CD4-positive, alpha-beta T cell (primary cell): ENCODE measurements at places on chromosomes 2 and 18.

DNA sequence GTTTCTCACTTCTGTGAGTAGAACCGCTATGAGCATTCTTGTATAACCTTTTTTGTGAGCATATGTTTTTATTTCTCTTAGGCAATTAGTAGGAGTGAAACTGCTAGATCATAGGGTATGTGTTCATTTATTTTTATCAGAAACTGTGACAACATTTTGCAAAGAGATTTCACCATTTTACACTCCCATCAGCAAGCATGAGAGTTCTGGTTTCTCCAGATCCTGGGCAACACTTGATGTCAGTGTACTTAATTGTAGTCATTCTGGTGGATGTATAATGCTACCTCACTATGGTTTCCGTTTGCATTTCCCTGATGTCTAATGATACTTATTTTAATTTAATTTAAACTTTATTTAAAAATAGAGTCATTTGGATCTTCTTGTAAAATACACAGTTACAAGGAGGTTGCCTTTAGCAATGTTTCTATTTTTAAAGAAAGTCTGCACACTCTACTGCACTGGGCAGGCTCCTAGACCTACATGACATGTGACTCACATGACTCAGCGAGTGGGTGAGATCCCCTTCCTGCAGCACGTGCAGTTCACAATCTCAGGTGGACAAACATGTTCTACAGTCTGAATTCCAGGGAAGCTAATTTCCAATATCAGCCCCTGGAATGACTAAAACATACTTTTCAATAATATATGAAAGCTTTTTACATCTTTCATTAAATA, 127.0 kb upstream of the BCL2L11 start:
- no peak for DNase-seq

- no peak for DNase-seq
Observed at GRCh38 chr2:120401275-120402066, 55.5 kb downstream of the INHBB start.

GRCh38 chr2:52034706-52035105, 1002.8 kb upstream of the NRXN1 start:
- no peak for DNase-seq

DNA sequence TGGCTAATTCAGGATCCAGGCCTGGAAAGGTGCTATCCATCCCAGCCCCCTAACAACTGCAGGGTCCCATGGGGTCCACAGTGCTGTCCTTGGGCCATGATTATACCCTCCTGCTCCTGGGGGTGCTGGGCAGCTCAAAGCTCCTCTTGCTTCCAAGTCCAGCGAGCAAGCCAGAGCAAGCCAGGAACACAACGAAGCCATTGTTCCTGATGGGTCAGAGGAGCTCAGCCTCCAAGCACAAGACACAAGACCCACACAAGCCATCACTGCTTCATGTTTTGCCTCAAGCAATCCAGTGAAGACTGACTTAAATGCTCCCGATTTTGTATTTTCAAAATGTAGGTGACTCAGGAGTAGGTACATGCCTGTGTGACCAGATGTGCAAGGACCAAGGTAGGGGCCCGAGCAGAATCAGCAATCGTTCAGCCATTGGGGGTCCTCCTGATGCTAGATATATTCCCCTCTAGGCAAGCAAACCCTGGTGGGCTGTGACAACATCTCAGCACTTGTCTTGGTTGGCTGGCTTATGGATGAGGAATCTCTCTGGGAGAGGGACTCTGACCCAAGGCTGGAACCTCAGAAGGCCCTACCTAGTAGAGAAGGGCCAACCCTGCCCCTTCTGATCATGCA, 90.8 kb downstream of the EPAS1 start:
- no peak for DNase-seq

DNA sequence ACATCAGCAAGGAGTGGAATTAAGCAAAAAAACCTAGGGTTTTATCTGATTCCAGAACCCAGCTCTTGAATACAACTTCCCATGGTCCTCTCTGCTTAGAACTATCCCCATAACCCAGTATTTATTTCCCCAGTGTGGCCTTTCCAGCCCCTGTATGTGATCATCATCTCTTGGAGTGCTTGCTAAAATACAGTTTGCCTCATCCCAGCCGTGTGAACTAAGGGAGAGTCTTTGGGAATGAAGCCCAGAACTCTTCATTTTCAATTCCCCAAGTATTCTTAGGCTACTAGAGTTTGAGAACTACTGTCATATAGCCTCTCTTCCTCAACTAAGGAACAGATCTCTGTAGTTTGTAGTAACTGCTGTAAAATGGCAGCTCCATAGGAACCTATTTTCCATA, 173.1 kb downstream of the LCLAT1 start:
- DNase-seq, result no peak

DNA sequence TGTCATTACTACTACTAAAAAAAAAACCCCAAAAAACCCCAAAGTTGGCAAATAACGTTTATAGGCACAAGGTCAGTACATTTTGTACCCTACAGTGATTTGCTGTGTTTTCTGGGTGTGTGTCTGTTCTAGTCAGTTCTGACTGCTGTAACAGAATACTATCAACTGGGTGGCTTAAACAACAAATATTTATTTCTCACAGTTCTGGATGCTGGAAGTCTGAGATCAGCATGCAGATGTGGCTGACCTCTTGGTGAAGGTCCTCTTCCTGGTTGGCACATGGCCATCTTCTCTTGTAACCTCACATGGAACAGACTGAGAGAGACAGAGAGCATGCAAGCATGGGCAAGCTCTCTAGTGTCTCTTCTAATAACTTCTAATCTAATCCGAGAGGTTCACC, 103.1 kb downstream of the CERS6 start:
- no peak for DNase-seq

- no peak for DNase-seq
Observed at GRCh38 chr2:216880509-216881184, 20.8 kb upstream of the TNP1 start.

DNA sequence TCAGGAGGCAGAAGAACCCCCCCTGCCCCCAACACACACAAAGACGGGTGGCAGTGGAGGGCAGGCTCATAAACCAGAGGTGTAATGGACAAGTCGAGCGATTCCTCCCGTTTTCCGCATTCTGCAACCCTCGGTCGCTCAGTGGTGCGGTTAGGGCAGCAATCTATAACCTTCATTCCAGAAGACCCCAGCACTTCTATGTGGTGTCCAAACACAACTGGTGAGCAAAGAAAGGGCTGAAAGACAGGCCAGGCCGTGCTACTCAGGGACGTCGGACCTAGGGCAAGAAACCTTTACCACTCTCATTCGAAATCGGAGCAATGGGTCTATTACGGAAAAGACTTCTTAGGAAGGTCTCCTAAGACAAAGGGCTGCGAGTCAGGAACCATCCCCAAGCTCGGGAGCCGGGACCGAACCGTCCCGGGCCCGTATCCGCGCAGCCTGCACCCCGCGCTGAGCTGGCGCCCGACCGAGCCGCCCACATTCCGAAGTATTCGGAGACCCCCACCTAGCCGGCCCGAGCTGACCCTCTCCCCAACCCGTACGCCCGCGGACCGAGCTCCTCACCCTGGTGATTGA, 568 bp downstream of the ARL5A start:
- no peak for DNase-seq

DNA sequence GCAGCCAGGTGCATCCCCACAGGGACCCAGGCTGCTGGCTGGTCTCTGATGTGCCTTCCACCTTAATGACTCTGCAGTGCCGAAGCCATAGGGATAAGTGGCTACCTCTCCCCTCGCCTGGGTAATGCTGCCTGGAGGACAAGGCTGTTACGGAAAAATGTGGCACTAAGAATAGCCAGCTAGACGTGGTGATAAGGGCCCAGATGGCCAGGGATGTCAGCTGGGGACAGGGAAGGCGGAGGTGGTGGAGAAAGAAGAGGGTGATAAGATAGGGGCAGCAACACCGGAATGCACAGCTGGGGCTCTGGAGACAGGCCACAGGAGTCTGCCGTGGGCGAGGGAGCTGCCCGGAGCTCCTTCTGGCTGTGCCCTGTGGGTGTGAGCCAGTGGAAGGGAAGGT, 170.6 kb downstream of the FHOD3 start:
- no peak for DNase-seq

GRCh38 chr2:179802051-179802882, 59.1 kb downstream of the ZNF385B start:
- no peak for DNase-seq

DNA sequence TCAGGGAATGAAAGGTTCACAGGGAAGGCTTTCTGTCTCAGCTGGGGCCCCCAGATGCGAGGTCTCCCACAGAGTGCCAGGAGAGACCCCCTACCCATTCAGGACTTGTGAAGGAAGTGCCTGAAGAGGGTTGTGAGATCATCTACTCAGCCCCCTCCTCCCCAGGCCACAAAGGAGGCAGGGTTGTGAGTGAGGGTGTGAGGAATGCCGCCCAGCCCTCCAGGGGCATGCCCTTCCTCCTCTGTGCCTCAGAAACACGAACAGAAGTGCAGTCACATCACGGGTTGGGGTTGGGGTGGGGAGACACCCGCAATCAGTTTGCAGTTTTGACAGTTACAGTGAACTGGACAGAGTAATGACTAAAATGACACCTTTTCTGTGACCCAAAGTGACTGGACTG, 5.0 kb downstream of the MAL start:
- DNase-seq, result no peak

- no peak for DNase-seq
Observed at GRCh38 chr2:232802091-232802490, 25.7 kb upstream of the KCNJ13 start.

DNA sequence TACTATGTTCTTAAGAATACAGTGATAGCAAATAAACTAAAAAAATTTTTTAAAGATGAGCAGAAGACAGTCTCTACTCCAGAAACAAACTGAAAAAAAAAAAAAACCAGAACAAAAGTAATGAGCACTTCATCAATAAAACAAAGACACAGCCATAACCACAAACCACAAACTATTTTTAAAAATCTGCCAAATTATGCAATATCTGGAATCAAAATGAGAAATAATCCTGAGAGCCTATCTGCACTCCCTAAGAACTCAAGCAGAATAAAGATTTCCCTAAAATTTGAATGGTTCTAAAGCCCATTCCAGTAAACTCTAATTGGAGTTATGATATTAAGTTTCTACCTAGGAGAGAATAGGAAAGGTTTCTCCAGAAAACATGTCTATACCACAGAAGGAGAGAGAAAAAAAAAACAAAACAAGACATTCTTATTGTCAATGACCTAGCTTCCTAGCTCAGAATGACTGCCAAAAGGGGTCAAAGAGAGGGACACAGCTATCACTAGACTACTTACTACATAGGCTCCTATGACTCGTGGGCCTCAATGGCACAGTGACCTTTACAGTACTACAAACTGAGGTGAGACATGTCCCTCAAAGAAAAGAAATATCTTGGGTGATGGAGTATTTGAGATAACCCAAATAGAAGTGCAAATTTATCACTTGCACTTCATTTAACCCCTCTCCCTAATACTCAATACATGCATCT, 262.8 kb downstream of the ZEB2 start:
- DNase-seq, result no peak

DNA sequence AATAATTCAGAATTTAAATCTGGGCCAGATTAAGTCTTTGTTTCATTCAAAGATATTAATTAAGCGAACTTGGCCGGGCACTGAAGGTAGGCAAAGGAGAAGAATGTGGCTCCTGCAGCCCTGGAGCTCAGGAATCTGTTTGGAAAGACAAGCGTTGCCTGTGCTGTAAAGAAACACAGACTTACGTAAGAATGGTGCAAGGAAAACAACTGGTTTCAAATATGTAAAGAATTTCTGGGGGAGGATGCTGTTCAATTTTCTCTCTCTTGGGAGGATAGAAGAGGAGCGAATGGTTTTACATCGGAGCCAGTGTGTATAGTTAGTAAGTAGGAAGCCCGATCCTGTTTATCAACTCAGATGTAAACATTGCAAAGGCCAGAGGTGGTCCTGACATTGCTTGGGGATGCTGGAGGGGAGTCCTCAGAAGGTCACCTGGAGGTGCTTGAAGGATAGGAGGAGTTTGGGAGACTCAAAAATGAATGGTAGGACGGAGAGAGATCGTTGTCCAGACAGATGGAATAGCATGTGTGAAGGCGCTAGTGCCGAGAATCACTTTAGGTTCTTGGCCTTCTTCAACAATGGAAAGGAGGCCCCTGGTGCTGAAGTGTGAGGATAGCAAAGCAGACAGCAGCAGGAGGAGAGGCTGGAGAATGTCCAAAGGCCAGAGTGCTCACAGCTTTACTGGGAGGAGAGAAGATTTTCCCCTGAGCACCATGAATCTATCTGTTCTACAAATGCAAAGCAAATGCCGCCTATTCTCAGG, 456.1 kb downstream of the LPIN1 start:
- no peak for DNase-seq

GRCh38 chr2:135582383-135582782, 51.1 kb downstream of the R3HDM1 start:
- DNase-seq, result no peak

GRCh38 chr18:22932885-22933205, 283 bp upstream of the RBBP8 start:
- DNase-seq, result no peak

GRCh38 chr18:31657823-31658669, 26.3 kb downstream of the B4GALT6 start:
- DNase-seq, result no peak

DNA sequence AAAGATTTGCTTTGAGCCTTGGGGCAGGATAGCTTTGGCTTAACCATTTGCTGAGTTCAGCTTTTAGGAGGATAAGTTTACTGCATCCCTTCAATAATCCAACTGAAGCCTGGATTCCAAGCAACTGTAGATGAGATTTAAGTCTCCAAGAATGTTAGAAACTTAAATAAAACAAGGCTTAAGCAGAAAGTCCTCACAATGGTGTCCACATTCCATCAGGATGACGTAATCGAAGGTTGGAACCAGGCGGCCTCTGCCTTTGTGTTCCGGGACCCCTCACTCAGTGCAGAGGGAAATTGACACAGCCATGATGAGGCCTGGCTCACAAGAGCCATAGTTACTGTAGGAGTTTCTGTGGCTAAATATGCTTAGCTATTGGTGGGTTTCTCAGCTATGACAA, 260.4 kb downstream of the LPIN1 start:
- no peak for DNase-seq

- DNase-seq, result no peak
Observed at GRCh38 chr2:239391286-239392071, 9.3 kb downstream of the HDAC4 start.

GRCh38 chr2:29733965-29734364, 187.4 kb downstream of the ALK start:
- no peak for DNase-seq

DNA sequence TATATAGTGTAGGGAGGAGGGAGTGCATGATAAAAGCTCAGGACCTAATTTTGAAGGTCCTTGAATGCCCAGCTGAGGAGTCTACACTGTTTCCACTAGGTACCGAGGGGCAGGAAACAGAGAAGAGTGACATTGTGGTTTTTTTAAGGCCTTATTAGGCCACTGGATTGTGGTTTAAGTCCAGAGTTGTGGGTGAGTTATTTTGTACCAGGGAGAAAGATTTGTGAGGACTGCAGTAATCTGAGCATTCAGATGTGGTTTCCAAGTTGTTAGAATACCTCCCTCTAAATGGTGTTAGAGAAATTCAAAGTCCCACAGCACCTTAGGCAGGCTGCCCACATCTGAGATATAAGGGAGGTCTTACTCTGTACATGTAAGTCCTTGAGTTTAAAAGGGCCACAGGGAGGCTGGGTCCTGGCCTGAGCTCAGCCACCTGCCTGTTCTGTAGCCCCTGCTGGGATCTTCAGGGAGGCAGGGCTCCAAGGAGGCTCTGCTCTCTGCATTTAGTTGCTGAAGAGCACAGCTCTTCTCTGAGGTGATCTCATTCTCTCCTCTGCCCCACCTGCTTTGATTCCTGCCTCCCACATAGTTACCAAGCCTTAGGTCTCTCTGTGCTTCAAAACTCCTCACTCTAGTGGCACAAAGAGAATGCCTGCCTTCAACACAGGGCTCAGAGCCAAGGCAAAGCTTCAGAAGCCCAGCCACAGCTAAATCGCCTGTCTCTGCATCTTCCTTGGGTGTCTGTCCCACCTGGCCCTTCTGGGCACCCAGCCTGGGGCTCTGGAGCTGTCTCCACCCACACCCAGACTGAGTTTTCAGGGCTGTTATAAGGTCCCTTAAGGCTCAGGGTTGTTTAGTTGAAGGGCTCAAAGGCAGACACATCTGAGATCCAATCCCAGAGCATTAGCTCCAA, 88.1 kb downstream of the VSNL1 start:
- DNase-seq, result no peak
